Mesangial cell (primary cell): ENCODE measurements at places on chromosomes 5 and 9. TPM values are rescaled to one million over a fixed set of nuclear protein-coding genes. Genes with fewer than 3 reads are reported as not detected.

HK3 gene
- total RNA-seq, result not detected in 2 replicates

IFNA2 gene
- total RNA-seq, result not detected in 2 replicates

ARPC5L gene
- 15.8 and 32.6 TPM in 2 replicates for total RNA-seq

GOLGA1 gene
- 5.7 and 9.0 TPM in 2 replicates for total RNA-seq

PCDHGA12 gene
- 3.4 and 13.8 TPM in 2 replicates for total RNA-seq
